Frontal cortex (tissue), 4 donors: ENCODE measurements at places on chromosomes 3 and 15. TPM values are rescaled to one million over a fixed set of nuclear protein-coding genes. Genes with fewer than 3 reads are reported as not detected.

- DNase-seq, result no peak
These were observed 481.9 kb upstream of the CNTN4 start for GRCh38 chr3:1616744-1617143.

DNA sequence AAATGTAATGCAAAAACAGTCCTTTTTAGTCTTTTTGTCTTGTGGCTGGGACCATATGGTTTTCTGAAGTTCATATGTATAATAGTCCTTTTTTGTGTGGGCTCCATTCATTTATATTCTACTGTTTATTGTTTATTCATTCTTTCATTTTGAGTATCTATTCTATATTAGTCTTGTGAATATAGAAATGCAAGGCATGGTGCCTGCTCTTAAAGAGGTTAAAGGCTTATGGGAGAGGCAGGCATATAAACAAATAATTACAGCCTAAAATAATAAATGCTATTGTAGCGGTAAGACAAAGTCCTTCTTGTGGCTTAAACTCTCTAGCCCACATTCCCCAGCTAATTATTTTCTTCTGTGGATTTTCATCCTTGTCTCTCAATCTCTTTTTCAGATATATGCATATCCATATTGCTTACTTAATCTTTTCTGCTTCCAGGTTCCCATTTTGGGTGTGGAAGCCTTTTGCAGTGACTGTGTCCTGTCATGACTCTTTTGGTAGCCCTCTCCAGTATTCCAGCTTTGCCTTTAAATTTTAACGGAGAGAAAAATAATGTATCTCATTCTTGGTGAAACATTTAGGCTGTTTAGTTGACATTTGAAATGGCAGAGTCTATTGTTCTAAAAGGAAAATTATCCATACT is 101.6 kb downstream of the PPM1L start:
- DNase-seq, result no peak

- DNase-seq, result no peak
These were observed 72.8 kb downstream of the PPM1L start for GRCh38 chr3:160828880-160829279.

DNA sequence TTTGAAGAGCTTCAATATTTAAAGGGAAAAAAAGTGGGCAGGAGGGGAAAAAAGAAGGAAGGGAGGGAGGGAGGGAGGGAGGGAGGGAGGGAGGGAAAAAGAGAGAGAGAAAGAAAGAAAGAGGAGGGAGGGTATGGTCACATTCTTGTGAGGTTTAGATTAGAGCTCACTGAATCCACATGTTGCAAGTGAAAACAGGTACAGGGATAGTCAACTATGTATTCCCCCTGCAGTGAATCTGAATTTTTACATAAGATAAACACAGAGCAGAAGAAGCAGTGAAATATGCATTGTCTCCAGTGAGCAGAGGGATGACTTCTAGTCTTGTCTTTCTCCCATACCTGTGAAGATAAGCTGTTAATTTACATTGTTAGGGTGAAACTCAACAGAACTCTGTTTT is 84.0 kb downstream of the IFT80 start:
- no peak for DNase-seq

DNA sequence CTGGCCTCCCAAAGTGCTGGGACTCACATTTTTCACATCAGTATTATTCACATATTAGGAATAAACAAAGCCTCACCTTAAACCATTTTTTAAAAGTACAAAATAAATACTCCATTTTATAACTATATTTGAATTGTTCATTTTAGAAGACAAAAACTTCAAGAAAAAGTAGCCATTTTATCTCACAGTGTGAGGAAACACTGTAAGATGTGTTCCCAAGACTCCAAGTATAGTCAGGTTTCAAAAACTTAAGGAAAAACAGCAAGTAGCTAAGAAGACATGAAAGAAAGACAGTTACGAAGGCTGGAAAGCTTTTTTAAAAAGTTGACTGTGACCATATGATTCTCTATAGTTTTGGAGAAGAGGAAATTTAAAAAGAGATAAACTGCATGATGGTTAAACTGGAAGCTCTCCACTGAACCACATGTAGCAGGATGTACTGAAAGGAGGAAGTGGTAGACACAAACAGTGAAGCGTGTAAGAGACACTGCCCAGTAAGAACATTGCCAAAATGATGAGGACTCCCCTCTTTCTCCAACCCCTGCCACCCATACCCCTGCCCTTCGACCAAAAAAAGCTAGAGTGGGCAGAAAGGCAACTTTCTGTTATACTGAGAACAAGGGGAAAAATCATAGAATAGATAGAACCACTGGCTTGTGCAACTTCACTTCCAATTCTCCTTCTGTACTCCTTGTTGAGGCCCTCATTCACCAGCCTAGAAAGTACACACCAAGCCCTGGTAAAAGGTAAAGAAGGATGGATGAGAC is 6.2 kb upstream of the TMF1 start:
- DNase-seq, result no peak

DNA sequence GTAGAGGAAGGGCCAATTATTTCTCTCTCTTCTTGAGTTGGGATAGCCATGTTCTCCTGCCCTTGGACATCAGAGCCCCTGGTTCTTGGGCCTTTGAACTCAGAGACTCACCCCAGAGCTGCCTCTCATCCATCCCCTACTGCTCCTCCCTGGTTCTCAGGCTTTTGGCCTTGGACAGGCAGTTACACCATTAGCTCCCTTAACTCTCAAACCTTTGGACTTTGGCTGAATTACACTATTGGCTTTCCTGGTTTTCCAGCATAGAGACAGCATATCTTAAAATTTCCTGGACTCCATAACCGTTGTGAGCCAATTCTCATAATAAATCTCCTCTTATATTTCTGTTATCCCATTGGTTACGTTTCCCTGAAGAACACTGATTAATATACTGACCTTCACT is 63.7 kb upstream of the CHL1 start:
- no peak for DNase-seq

GRCh38 chr3:159724627-159725026 is 264.0 kb upstream of the IL12A start:
- DNase-seq, result no peak

DNA sequence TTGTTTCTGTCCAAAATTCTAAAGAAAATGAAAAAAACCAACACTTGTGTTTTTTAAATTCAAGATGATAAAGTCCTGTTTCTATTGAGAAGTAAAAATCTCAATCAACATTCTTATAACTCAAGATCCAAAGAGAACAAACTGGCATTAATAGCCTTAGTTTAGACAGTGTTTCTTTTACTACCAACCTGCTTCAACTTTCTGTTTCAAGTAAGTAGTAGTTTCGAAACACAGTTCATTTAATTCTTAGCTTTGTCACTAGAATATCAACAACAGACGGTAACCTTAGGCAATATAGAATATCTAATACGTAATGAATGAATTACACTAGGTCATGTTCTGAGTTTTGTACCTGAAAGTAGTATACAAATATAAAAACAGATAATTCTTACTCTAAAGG is 23.7 kb downstream of the CIP2A start:
- no peak for DNase-seq

- no peak for DNase-seq
These were observed 53.3 kb upstream of the CPOX start for GRCh38 chr3:98646680-98647079.

DNA sequence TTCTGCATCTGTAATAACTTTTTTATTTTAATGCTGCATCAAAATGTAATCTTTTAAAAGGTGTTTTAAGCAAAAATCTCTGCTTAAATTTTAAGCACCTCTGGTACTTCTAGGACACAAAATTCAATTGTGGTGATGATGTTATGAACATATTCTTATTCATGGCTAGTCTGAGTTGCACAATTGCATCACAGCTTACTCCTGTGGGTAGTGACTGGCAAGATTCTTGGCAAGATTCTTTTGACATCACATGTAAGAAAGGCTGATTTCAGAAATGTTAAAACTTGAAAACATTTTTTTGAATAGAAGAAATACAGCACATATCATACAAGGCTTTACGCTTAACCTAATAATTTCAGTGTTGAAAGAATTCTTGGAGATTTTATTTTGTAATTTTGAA is 35.7 kb downstream of the IQCH start:
- DNase-seq, result no peak

DNA sequence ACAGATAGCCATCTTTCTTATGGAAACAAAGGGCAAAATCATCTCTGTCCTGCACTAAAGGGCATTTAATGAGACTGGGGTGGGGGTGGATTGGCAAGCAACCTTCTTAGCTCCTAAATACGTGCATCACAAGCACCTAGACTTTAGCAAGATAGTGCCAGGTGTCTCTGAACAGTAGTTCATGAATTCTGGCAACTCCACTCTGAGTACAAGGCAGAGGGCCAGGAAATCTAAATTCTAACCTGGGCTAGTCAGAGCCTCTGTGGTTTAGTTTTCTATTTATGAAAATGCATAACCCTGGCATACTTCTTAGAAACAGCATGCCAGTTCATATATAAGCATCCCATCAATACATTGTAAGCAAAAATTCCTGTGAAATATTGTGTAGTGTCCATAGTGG is 788.5 kb downstream of the MCTP2 start:
- no peak for DNase-seq

- no peak for DNase-seq
These were observed 6.6 kb downstream of the XYLB start for GRCh38 chr3:38353151-38353550.

- DNase-seq, result no peak
These were observed 252.5 kb downstream of the THRB start for GRCh38 chr3:24242012-24242698.

DNA sequence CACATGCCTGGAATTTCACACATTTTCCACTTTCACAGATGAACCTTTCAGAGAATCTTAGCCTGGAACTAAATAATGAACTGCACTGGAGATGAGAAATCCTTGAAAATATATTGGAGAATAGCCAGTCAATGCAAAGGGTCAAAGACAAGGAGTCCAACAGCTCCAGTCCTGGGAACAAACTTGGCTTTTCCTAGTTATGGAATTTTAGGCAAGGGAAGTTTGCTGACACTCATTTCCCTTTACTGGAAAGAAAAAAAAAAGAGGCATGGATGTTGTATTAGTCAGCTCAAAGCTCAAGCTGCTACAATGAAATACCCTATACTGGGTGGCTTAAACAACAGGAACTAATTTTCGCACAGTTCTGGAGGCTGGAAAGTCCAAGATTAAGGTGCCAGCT is 690.8 kb upstream of the ARPP21 start:
- no peak for DNase-seq

GRCh38 chr3:43817825-43818224 is 127.1 kb downstream of the ABHD5 start:
- no peak for DNase-seq

DNA sequence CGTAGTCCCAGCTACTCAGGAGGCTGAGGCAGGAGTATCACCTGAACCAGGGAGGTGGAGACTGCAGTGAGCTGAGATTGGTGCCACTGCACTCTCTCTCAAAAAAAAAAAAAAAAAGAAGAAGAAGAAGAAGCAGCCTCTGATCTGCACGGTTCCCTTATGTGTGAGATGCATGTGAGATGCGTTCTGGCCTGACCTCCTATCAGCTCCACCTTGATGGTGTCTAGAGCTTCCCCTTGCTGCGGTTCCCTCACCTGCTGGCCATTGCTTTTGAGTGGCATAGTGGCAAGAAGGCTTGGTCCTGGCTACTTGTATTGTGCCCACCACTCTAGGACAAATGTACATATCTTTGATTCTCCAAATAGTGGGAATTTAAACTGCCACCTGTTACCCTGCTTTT is 49.4 kb upstream of the CFAP161 start:
- DNase-seq, result no peak

DNA sequence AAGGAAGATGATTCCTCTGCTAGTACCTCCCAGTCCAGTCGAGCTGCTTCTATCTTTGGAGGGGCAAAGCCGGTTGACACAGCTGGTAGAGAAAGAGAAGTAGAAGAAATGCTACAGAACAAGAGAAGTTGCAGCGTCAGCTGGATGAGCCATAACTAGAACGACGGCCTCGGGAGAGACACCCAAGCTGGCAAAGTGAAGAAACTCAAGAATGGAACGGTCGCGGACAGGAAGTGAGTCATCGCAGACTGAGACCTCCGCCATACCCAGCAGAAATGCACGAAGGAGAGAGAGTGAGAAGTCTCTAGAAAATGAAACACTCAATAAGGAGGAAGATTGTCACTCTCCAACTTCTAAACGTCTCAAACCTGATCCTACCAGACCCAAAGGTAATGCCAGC is 19.0 kb upstream of the PARP14 start:
- DNase-seq, result no peak

DNA sequence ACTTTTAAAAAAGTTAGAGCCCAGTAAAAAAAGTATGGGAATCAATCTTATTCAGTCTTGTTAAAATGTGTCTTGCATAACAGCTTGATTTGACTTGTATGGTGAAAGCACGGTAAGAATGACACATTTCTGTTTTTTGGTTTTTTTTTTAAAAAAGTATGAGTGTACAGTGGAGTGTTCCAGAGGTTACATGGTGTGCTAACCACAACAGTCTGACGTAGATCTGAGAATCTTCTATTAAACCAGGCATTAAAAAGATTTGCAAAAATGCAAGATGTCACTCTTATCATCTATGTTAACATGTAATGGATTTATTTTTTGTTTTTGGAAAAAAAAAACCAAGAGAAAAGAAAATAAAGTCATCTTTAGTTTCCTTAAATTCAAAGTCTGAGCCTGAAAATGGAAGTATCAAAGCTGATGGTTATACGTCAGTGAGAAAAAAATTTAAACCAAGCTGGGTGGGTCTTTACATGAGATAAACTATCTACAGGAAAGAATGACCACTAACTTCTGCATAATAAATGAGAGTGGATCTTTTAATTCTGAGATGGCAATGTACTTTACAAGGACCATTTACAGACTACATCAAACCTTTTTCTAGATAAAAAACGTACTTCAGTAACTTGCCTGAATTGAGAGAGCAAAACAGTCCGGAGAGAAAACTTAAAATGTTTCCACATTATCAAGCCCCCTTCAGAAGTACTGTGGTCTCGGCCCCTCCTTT is 1.6 kb downstream of the GABPB1 start:
- DNase-seq, result peak; percentile 16

DNA sequence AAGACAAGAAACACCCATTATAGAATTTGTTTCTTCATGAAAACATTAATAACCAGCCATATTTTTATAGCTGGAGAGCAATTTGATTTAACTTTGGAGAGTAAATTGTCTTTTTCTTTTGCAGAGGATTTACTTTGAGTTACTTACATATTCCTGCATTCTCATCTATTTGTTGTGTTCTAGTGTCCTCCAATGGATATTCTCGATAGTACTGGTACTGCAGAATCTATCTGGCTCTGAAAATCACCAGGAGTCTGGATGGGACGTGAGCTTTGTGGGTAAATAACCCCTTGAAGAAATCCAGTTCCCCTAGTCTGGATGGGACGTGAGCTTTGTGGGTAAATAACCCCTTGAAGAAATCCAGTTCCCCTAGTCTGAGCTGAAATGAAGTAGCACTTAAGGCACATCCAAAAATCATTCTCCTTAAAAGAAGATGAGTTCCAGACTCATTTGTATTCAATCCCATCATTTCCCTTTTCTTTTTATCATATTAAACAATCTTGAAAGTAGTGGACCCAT is 294.1 kb upstream of the UBE2E2 start:
- DNase-seq, result no peak

GRCh38 chr3:38473229-38473628 is 19.5 kb downstream of the ACVR2B start:
- DNase-seq, result no peak

GRCh38 chr15:51825698-51826097 is 3.8 kb upstream of the TMOD3 start:
- DNase-seq, result no peak

GRCh38 chr3:153289334-153289808 is 127.3 kb downstream of the RAP2B start:
- no peak for DNase-seq

The C15orf62 gene
- not detected for total RNA-seq

The EPHA3 gene
- total RNA-seq, result 136 TPM

The SEMA7A gene
- 21.6 TPM for total RNA-seq

The GPR27 gene
- 43.6 TPM for total RNA-seq

The NSMCE3 gene
- total RNA-seq, result 15.9 TPM

The CACNA2D3 gene
- 30.6 TPM for total RNA-seq

The POTEB gene
- under 0.01 TPM for total RNA-seq

The COL8A1 gene
- total RNA-seq, result 1.6 TPM

The PRSS50 gene
- total RNA-seq, result not detected
